ENCODE measurements at places on chromosomes 13 and 19.

- no peak for DNase-seq
Observed at GRCh38 chr19:33468361-33469170, 53.0 kb downstream of the PEPD start.

DNA sequence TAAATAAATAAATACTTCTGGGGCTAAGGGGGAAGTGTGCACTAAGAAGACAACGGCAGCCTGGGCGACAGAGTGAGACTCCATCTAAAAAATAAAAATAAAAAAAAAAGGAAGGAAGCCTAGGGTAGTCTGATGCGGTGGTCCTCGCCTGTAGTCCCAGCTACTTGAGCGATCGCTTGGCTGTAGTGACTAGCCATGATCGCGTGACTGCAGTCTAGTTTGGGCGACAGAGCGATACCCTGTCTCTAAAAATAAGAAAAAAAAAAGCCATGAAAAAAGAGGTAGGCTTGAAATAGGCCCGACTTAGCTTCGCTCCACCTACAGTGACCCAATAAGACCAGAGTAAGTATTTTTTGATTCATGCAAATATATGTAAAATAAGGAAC lies 661 bp upstream of the BABAM1 start:
- DNase-seq = no peak

GRCh38 chr13:50686551-50686950 lies 156.9 kb downstream of the DLEU7 start:
- DNase-seq = no peak

DNA sequence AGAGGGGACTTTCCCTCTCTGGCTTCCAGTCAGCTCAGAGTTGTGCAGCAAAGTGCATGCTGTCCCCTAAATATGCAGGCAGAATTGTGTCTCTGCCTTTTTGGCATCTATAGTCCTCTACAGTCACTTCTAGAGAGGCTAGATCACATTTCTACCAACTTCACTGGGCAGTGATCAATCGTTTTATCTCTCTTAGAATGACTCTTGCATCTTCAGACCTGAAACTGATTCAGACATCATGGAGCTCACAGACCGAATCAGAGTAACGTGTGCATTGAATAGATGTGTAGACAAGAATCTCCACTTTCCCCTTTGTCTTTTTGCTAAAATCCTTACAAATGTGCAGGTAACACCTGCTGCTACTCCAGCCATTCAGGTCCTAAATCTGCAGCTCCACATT lies 6.2 kb downstream of the ZNF253 start:
- no peak for DNase-seq

DNA sequence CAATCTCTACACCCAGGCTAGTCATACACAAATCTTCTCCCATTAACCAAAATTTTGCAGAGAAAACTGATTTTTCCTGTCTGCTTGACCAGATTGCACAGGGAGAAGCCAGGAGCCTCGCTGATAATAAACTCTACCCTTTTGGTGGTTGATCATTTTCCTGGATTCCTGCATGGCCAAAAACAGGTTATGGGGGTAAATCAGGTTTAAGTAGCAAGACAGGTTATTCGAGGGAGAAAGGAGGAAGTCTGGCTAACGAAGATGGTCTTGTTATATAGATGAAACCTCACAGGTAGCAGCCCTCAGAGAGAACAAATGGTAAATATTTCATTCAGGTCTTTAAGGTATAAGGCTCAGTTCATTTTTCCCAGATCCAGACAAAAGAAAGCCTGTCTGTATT lies 16.0 kb upstream of the CEACAM6 start:
- no peak for DNase-seq

DNA sequence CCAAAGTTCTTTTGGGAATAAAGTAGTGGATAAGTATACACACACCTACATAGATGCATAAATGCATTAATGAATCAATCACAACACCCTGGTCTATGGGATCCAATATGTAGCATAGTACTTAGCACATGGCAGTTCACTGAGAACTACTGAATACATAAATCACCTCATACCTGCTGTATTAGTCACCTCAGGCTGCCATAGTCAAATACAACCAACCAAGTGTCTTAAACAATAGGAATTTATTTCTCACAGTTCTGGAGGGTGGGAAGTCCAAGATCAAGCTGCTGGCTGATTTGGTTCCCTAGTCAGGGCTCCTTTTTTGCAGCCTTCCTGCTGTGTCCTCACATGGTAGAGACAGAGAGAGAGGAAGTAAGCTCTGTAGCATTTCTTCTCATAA lies 228.2 kb downstream of the NHLRC3 start:
- no peak for DNase-seq

DNA sequence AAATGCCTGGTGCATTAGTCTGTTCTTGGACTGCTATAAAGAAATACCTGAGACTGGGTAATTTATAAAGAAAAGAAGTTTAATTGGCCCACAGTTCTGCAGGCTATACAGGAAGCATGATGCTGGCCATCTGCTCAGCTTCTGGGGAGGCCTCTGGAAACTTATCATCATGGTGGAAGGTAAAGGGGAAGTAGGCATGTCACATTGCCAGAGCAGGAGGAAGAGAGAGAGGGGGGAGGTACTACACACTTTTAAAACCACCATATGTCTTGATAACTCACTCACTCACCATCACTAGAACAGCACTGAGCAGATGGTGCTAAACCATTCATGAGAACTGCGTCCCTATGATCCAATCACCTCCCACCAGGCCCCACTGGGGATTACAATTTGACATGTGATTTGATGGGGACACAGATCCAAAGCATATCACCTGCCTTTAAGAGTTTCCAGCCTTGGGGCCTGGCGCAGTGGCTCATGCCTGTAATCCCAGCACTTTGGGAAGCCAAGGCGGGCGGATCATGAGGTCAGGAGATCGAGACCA lies 219.0 kb downstream of the KATNAL1 start:
- no peak for DNase-seq

GRCh38 chr13:107883561-107884175 lies 331.7 kb downstream of the LIG4 start:
- no peak for DNase-seq

DNA sequence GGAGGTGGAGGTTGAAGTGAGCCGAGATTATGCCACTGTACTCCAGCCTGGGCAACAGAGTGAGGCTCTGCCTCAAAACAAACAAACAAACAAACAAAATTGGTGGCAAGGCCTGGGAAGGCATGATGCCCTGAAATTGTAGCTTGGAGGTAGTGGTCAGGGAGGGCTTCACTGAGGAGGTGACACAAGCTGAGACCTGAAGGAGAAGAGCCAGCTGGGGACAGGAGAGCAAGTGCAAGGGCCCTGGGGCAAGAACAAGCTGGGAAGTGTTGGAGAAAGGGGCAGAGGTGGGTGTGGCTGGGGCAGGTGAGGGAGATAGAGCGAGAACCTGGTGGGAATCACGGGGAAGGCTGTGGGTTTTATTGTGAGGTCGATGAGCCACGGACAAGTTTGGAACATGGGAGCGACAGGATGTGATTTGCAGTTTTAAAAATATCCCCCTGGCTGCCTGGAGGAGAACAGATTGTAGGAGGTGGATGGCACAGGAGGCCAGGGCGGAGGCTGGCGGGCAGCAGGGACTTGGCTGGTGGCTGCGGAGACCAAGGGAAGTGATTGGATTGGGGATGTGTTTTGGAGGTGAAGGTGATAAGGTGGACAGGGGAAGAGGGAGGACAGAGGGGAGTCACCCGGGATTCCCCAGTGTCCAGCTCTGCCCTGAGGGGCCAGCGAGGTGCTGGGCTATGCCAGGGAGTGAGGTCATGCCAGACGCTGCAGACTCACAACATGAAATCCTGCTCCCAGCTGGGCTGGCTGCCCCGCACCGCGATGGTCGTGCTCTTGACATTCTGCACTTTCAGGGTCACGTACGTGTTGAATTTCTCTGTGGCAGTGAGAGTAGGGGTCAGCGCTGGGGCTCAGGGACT lies 14.0 kb downstream of the UNC13A start:
- no peak for DNase-seq

GRCh38 chr13:40120781-40121180 lies 465.3 kb downstream of the COG6 start:
- DNase-seq = no peak

DNA sequence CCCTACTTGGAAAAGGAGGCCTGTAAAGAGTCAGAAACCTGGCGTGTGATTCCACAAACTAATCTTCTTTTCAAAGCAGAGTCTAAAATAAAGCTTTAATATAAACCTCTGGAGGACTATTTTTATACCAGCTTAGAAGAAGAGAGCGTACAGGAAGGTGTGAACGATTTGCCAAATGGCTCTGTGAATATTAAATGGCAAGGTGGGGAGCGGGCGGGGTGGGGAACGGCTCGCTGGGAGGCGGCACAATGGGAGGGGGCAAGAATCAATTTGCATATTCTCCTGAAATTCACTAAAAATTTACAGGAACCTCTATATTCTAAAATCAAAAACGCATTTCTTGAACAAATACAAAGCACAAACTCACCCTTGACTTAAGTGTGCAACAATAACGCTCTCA lies 982 bp downstream of the ZNF780B start:
- DNase-seq = no peak

DNA sequence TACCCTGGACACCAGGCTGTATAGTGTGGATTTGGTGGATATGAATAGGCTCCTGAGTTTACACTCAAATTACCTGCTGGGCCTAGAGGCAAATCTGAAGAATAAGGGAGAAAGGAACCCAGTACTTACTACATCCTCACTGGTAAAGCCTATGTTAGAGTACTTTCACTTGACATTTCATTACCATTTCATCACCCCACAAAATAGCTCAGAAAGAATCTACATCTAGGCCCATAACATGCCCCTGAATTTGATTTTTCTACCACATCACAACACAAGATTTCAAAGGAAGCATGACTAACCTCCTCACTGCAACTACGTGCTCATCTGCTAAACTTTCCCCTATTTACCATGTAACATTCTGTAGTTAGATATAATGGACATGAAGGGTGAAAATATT lies 43.3 kb downstream of the VWA8 start:
- DNase-seq = no peak

DNA sequence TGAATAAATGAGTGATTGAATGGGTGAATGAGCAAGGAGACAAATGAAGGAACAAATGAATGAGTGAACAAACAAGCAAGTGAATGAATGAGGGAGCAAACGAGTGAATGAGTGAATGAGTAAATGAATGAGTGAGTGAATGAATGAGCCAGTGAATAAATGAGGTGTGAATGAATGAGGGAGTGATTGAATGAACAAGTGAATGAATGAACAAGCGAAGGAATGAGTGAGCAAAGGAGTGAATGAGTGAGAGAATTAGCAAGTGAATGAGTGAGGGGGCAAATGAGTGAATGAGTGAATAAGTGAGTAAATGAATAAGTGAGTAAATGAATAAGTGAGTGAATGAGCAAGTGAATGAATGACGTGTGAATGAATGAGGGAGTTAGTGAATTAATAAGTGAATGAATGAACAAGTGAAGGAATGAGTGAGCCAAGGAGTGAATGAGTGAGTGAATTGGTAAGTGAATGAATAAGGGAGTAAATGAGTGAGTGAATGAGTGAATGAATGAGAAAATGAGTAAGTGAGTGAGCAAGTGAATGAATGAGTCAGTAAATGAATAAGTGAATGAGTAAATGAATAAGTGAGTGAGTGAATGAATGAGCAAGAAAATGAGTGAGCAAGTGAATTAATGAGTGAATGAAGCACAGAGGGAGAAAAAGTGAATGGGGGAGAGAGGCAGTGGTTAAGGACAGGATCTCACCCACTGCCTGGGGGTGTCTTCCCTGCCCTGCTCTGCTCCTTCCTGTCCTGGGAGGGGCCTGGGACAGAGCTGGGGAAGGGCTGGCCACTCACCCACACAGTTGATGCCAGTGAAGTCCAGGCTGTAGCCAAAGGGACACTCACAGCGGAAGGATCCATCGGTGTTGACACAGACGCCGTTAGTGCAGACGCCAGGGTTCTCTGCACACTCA lies 36.4 kb downstream of the CCL25 start:
- no peak for DNase-seq

DNA sequence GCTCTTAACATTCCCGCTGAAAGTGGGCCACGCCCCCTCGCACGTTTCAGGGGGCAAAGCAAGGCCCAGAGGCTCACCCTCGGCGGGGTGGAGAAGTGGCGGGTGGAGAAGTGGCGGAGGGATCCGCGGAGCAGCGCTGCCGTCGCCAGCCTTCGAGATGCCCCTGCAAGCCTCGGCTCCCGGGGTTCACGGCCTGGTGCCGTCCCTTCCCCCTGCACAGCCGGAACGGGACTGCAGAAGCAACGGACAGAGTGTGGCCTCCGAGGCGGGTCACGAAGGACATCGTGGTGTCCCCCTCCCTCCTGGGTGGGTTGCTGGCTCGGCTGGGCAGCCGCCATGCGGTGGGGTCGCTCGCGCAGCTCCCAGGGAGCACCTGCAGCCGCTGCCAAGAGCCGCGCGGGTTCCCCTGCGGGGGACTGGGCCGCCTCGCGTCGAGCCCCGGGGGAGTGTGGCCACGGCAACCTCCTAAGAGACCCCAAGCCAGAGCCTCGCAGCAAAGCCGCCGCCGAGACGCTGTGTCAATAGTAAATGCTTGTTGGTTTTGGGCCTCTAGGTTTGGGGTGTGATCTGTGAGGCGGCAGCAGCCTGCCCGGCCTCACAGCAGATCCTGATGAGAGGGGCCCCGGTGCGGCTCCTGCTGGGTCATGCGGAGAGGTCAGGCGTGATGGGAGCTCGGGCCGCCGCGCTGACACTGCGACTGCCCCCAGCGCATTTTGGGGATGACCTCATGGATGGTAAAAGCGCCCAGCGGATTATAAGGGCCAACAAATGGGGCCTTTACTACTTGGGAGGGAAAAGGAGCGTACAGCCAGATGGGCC lies 5.5 kb downstream of the TPGS1 start:
- no peak for DNase-seq

DNA sequence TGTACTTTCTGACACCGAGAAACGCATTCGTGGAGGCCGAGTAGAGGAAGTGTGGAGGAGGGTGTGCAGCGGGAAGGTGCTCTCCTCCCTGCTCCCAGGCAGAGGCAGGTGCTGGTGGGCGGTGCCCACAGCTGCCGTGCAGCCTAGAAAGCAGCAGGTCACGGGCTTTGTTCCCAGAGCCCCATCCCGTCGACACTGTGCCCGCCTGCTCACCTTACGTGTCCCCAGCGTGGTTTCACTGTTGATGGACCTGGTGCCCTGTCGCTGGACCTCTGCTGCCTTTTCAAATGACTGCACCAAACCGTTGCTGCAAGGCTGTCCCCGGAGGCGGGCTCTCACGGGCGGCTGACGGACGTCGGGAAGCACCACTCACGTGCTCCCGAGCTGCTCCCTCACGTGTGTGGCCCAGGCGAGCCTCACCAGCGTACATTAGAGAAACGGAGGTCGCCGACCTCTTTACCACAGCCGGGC lies 20.8 kb downstream of the PLEKHJ1 start:
- no peak for DNase-seq

Measured in stimulated activated CD4-positive, alpha-beta T cell treated with anti-CD3 and anti-CD28 coated beads, Interleukin-2, amount 100 ng/mL, for 4 hours (primary cell).